SJCRH30 (cell line): ENCODE measurements at places on chromosomes 5 and 9.

DNA sequence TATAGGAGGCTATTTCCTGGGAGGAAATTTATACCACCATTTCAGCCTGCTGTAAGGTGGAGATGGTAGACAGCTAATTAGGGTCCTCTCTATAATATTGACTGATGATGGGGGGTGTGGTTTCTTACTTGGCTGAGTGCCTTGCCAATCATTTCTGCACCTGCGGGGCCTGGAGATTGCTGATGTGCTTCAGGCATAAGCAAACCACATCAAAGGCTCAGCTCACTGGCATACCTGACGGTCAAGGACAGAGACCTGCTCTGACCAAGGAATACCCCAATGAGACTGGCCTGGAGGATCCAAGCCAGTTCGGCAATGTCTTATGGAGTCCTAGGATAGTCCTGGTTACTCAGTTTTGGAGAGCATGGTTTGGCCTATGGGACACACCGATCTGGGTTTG lies 29.5 kb downstream of the ANKH start:
- no peak for DNase-seq

DNA sequence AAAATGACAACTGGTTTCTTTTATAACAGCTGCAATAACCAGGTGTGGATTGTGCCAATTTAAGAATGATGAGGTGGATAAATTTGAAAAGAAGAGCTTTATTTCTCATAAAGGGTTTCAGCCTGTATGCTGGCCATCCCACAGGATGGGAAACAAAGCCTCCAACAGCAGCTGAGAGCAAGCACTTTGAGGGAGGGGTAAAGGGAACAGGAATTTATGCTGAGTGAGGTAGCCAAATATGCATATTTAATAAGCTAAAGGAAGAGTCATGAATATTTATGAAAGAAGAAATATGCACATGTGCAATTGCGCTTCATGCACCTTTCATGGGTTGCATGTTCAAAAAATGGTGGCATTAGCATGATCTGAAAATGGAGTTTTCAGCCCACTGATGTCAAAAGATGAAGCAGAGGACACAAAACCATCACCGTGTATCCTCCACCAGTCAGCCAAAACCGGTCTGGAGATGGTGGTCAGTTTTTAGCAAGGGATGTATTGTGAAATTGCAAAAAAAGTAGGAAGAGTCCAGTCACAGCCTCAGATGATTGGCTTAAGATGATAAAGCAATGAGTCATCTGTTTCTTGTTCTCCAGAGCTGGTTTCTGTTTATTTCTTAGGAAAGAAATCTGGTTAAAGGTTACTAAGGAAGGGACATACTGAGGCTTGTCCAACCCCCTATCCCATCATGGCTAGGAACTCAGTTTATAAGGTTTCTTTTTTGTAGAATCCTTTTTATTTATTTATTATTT lies 47.9 kb downstream of the DEPDC1B start:
- no peak for DNase-seq

GRCh38 chr5:113070901-113071300 lies 94.3 kb downstream of the DCP2 start:
- DNase-seq = no peak

- no peak for DNase-seq
Measured at GRCh38 chr5:132526974-132527564, 16.3 kb downstream of the IL5 start.

GRCh38 chr5:7578071-7578470 lies 182.1 kb downstream of the ADCY2 start:
- DNase-seq = no peak

GRCh38 chr9:78297672-78297961 lies 692 bp downstream of the PSAT1 start:
- peak; percentile 74 for DNase-seq

DNA sequence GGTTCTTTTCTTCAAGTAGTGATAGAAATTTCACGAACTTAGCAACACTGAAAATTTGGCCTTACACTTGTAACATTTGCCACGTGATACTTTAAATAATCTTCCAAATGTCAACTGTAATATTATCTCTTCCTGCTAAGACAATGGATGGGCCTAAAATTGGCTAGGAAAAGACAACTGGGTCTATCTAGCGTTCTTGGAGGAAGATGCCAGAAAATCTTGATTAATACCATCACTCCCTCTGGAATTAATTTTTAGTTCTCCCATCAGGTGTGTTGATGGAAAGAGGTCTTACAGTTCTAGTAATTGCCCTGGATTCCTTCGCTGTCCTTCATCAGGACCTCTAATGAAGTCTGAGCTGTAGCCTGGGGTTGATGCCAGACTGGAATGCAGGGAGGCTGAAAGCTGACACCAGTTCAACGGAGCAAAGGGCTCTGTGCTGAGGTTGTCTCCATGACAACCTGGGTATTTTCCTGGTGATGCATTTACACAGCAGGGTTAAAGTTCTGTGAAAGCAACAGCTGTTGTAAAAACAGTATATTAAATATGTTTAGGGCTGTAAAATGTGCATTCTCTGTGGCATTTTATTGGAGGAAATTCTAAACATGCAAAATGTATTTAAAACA lies 92.3 kb downstream of the GAS1 start:
- DNase-seq = peak; percentile 99

- no peak for DNase-seq
Measured at GRCh38 chr5:126595486-126596083, 566 bp upstream of the ALDH7A1 start.

GRCh38 chr5:169195601-169196000 lies 105.3 kb downstream of the SLIT3 start:
- no peak for DNase-seq

GRCh38 chr9:122900791-122901190 lies 4.4 kb downstream of the RC3H2 start:
- no peak for DNase-seq

DNA sequence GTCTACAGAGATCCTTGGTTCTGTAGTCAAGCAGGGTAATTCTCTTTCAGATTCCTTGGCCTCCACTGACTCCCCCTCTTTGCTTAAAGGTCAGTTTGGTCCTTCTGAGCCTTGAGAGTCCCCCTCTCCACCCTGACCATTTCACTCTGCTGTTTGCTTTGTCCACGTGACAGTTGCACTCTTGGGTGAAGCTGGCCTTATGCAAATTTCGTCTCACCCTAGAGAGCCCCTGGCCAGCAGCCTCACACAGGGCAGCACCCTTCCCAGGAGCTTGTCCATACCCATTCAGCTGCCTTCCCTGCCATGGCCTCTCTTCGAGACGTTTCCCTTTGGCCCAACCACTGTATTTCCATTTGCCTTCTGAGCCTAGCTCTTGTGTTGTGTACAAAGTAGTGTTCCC lies 63.7 kb downstream of the PRKACG start:
- no peak for DNase-seq

DNA sequence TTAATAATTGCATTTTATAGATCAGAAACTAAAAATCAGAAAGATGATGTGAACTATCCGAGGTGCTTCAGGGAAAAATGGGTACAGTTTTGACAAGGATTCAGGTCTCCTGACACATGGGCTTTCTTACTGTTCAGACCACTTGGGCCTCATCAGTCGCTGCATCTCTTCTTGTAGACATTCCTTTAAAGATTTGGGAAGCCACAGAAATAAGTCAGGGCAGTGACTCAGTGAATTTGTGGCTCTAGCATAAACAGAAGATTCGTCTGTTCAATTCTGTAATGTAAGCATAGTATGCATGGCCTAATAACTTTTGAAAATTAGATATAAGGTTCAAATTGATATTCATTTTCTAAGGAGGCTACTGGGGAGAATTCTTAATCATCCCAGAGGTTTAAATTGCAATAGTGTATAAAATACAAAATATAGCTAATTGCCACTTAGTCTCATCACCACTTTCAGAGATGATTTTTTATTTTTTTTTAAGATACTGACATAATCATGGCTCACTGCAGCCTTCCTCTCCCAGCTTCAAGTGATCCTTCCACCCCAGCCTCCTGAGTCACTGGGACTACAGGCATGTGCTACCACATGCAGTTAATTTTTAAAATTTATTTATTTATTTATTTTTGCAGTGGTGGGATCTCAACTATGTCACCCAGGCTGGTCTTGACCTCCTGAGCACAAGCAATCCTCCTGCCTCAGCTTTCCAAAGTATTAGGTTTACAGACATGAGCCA lies 48.9 kb downstream of the RASEF start:
- no peak for DNase-seq

GRCh38 chr5:5344051-5344571 lies 78.4 kb upstream of the ICE1 start:
- no peak for DNase-seq

- no peak for DNase-seq
Measured at GRCh38 chr5:142667831-142668230, 18.1 kb downstream of the FGF1 start.

DNA sequence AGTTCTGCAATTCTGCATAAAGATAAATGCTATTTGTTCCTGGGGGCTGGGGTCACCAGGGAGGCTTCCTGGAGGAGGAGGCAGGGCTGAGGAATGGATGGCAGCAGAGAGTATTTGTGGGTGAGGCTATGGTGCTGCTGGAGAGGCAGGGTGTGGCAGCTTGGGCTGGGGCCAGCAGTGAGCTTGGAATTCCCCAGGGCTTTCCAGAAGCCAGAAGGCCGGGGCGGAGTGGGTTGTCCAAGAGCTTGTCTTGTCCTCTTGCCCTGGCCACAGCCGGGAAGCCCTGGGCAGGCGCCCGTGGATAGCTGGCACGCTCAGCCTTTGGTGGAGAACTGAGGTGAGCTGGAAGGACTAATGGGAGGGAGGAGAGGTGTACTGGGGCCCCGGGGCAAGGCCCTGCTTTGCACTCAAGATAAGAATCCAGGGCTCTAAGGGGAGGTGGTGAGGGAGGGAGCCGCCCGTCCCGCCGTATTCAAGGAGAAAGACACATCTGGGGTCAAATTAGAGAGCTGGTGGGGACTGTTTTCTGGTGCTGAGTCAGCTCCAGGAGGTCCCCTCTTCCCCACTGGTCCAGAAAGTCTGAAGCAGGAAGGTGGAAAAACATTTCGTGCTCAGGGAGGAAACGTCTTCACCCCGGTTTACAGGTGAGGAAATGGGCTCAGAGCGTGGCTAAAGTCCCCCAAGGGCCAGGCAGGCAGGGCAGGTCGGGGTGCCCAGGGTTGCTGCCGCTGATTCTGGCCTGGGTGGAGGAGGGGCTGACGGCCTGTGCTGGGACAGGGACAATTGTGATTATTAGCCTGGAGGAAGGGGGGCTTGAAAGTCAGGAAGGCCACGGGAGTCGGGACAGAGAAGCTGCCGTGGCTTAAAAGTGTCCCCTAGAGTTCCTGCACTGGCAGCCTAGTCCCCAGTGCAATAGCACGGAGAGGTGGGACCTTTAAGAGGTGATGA lies 26.9 kb upstream of the CNOT6 start:
- no peak for DNase-seq

DNA sequence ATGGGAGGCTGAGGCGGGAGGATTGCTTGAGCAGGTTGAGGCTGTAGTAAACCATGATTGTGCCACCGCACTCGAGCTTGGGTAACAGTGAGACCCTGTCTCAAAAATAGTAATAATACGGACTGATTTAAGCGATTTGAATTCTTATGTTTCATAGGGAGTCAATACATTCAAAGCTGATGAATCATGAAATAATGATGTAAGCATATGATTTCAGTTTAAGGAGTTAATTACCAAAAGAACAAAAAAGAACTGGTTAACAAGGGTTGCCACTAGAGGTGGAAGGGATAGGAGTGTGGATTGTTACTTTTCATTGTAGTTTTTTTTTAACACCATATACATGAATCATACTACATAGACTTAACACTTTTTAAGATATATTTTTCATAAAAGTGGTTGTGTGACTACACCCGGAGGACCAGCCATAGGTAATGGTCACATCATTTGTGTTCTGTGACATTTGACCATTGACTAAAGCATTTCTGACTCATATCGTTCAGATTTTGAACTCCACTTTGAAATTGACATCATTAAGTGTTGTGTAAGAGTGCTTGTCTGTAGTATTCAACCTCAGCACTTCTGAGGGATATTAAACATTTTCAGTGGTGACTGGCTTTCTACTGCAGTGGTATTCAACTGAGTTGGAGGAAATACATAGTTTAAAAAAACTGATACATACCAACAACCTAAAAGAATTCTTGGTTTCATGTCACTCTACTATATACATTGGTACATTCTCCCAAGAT lies 7.0 kb downstream of the TRMT10B start:
- no peak for DNase-seq

DNA sequence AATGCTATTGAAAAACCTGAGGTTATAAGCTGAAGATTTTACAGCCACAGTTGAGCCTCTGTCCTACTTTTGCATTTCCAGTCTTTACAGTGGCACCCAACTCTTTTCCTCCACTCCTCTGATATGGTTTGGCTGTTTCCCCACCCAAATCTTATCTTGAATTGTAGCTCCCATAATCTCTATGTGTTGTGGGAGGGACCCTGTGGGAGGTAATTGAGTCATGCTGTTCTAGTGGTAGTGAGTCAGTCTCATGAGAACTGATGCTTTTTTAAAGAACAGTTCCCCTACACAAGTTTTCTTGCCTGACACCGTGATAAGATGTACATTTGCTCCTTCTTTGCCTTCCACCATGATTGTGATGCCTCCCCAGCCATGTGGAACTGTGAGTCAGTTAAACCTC lies 646.1 kb upstream of the SEMA6A start:
- no peak for DNase-seq

- no peak for DNase-seq
Measured at GRCh38 chr5:33375900-33376299, 64.9 kb upstream of the TARS1 start.

- DNase-seq = no peak
Measured at GRCh38 chr5:91521334-91521733, 138.2 kb upstream of the ARRDC3 start.
